ENCODE measurements at places on chromosomes 6 and 20. TPM values are rescaled to one million over a fixed set of nuclear protein-coding genes. Genes with fewer than 3 reads are reported as not detected.

BANF2 gene
- not detected for total RNA-seq

TOX2 gene
- total RNA-seq = 0.97 TPM

LRRN4 gene
- total RNA-seq = not detected

HLA-C gene
- 168 TPM for total RNA-seq

DNA sequence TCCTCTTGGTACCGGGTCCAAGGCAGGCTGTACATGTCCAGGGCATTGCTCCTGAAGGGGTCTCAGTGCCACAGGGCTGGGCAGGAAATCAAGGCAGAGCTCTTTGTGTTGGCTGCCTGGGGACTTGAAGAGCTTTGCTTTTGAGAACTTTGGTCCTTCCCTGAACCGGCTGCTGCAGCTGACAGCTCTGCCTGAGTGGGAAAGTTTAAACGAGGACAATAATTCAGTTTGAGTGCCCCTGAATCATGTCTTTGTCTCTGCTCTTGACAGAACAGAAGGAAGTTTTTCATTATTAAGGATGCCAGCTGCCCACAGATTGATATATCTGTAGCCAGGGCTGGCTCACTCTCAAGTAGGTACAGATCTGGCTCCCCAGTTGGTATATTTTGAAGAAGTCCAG is 56.1 kb downstream of the ANKRD6 start:
- H3K4me3 ChIP-seq = no peak overlapping the region
- no peaks in the 10 kb centered on the region for H3K27me3 ChIP-seq
- no peak for DNase-seq
- no peak overlapping the region for H3K27ac ChIP-seq
- H3K4me1 ChIP-seq = no peaks in the 10 kb centered on the region

DNA sequence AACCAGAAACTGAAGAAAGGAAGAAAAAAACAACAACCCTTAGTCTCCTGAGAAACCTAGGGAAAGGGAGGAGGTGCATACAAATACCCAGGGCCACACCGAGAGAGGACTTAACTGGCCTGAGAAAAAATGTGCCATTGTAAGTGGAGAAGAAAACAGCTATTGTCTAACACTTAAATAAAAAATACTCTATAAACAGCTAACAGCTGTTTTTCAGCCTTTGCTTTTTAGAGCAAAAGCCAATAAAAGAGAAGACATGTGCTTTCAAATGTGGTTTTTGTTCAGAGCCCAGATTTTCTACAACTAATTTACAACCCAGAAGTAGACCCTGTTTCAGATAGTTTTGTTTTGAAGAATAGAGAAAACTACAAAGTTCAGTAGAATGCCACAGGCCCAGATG is 56.0 kb upstream of the SLC22A16 start:
- no peaks in the 10 kb centered on the region for H3K36me3 ChIP-seq
- no peak for DNase-seq
- peaks cover 61% of the 10 kb centered on the region for H3K4me1 ChIP-seq
- H3K27me3 ChIP-seq = no peaks in the 10 kb centered on the region

GRCh38 chr20:33423141-33423834 is 20.3 kb downstream of the SNTA1 start:
- peaks cover 19% of the 10 kb centered on the region for H3K4me1 ChIP-seq
- peak overlapping the region; percentile 76 for H3K27ac ChIP-seq
- H3K36me3 ChIP-seq = no peaks in the 10 kb centered on the region

- peak; percentile 27 for DNase-seq
- peak overlapping the region; percentile 75 for H3K27ac ChIP-seq
- peaks cover 14% of the 10 kb centered on the region for H3K4me1 ChIP-seq
- no peaks in the 10 kb centered on the region for H3K27me3 ChIP-seq
Measured at GRCh38 chr6:27471365-27472115, 1.4 kb downstream of the ZNF184 start.

- no peaks in the 10 kb centered on the region for H3K4me1 ChIP-seq
- H3K27me3 ChIP-seq = peaks cover 35% of the 10 kb centered on the region
- no peaks in the 10 kb centered on the region for H3K36me3 ChIP-seq
- no peak overlapping the region for H3K27ac ChIP-seq
- no peak for DNase-seq
Measured at GRCh38 chr6:34005901-34006531, 139.9 kb downstream of the GRM4 start.

DNA sequence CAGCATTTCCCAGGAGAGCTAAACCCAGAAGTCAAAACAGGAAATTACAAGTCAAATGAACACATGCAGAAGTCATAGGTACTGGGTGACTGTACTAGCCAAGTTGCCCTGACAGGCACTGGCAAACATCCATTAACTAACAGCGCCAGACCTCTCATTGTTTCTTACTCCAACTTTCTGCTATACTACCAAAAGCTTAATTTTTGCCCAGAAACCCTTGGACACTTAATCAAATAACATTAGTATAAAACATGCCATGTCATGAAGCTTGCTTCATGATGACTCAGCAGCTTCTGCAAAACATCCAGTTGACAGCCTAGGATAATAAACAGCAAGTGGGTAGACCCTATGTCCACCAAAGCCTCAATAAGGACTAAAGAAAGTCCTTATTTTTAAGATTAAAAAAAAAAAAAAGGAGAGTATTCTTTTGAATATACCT is 3.5 kb downstream of the NUP153 start:
- peak overlapping the region; percentile 93 for H3K4me3 ChIP-seq
- DNase-seq = peak; percentile 92
- peaks cover 27% of the 10 kb centered on the region for H3K4me1 ChIP-seq
- no peaks in the 10 kb centered on the region for H3K27me3 ChIP-seq
- peak overlapping the region; percentile 95 for H3K27ac ChIP-seq

- H3K36me3 ChIP-seq = no peaks in the 10 kb centered on the region
- no peak for DNase-seq
- no peak overlapping the region for H3K4me3 ChIP-seq
- no peak overlapping the region for H3K27ac ChIP-seq
- no peaks in the 10 kb centered on the region for H3K27me3 ChIP-seq
- H3K4me1 ChIP-seq = no peaks in the 10 kb centered on the region
Measured at GRCh38 chr6:35524380-35525020, 11.8 kb upstream of the TULP1 start.

GRCh38 chr20:21719592-21720214 is 14.2 kb downstream of the PAX1 start:
- H3K27ac ChIP-seq = no peak overlapping the region
- H3K36me3 ChIP-seq = no peaks in the 10 kb centered on the region
- DNase-seq = peak; percentile 51

- no peak overlapping the region for H3K27ac ChIP-seq
- H3K36me3 ChIP-seq = no peaks in the 10 kb centered on the region
- no peak for DNase-seq
- no peaks in the 10 kb centered on the region for H3K27me3 ChIP-seq
Measured at GRCh38 chr20:36193977-36194712, 39.6 kb downstream of the EPB41L1 start.

DNA sequence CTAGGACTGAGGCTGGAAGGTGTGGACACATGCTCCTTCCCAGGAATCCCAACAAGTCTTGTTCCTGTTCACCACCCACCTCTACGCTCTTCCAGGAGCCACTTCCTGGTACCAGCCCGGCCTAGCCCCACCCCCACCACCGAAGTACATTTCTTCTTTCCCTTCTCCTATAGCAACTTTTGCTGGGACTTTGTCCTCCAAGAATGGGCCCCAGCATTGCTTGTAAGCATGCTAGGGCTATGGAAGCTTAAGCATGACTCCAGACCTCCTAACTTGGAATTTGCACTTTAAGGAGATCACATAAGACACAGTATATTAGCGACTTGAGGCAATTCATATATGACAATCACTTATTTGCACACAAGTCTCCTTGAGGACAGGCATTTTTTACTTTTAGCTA is 462.0 kb upstream of the ARID1B start:
- H3K27ac ChIP-seq = no peak overlapping the region
- H3K27me3 ChIP-seq = no peaks in the 10 kb centered on the region
- H3K4me3 ChIP-seq = no peak overlapping the region

GRCh38 chr20:53149148-53149889 is 177.2 kb downstream of the TSHZ2 start:
- H3K27me3 ChIP-seq = no peaks in the 10 kb centered on the region
- H3K4me1 ChIP-seq = peaks cover 12% of the 10 kb centered on the region
- DNase-seq = no peak
- no peak overlapping the region for H3K4me3 ChIP-seq

DNA sequence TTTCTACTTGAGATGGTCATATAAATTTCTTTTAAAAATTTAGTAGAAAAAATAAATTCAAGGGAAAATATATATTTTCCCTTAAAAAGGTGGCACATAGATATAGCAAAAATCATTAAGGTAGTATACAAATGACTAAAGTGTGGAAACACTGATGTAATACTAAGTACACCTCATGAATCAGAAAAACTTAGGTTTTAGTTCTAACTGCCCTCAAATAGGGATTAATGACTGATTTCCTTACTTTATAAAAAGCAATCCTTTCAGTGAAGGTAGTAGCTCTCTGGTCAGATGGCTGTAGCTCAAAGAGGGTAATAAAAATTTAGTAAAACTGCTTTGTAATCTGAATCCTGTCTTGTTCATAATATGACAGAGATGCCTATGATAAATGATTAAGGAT is 63.5 kb downstream of the FYN start:
- no peak overlapping the region for H3K27ac ChIP-seq
- peaks cover 53% of the 10 kb centered on the region for H3K4me1 ChIP-seq
- H3K36me3 ChIP-seq = 0 out of 2 replicates have a peak, but pooled peaks cover 3% of the 10 kb centered on the region
- H3K4me3 ChIP-seq = no peak overlapping the region
- no peak for DNase-seq

- no peak overlapping the region for H3K4me3 ChIP-seq
- H3K36me3 ChIP-seq = no peaks in the 10 kb centered on the region
- DNase-seq = no peak
- no peak overlapping the region for H3K27ac ChIP-seq
- no peaks in the 10 kb centered on the region for H3K4me1 ChIP-seq
Measured at GRCh38 chr6:105892577-105893262, 193.4 kb upstream of the PRDM1 start.

- H3K27ac ChIP-seq = no peak overlapping the region
- no peaks in the 10 kb centered on the region for H3K27me3 ChIP-seq
- H3K4me3 ChIP-seq = no peak overlapping the region
- peaks cover 18% of the 10 kb centered on the region for H3K4me1 ChIP-seq
- peak; percentile 12 for DNase-seq
Measured at GRCh38 chr20:7828437-7828836, 111.8 kb downstream of the HAO1 start.

DNA sequence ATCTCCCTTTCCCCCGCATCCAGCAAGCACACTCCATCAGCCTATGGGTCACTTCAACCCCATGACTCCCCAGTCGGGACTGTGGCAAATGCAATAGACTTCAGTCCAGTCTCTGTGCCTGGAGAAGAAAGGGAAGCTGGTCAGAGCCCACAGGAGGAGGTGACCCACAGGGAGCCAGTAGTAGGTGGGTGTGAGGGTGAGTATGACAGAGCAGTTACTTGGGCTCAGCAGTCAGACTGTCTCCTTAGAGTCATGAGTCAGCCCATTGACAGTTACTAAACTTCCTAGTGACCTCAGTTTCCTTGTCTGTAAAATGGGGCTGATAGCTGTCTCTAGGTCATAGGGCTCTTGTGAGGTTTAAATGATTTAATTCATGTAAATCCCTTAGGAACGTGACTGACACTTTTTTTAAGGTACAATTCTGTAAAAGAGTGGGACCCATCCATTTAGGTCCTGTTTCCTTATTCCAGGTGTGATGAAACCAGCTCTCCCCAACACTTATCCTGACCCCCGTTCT is 33.9 kb upstream of the HLA-C start:
- no peak overlapping the region for H3K27ac ChIP-seq
- H3K27me3 ChIP-seq = peaks cover 6% of the 10 kb centered on the region
- H3K4me3 ChIP-seq = no peak overlapping the region
- no peaks in the 10 kb centered on the region for H3K4me1 ChIP-seq

GRCh38 chr20:32707691-32708581 is 34.2 kb upstream of the C20orf203 start:
- peak overlapping the region; percentile 46 for H3K27ac ChIP-seq
- DNase-seq = peak; percentile 61
- no peak overlapping the region for H3K4me3 ChIP-seq
- H3K27me3 ChIP-seq = no peaks in the 10 kb centered on the region
- peaks cover 17% of the 10 kb centered on the region for H3K36me3 ChIP-seq
